ENCODE measurements at places on chromosomes 11 and 22.

DNA sequence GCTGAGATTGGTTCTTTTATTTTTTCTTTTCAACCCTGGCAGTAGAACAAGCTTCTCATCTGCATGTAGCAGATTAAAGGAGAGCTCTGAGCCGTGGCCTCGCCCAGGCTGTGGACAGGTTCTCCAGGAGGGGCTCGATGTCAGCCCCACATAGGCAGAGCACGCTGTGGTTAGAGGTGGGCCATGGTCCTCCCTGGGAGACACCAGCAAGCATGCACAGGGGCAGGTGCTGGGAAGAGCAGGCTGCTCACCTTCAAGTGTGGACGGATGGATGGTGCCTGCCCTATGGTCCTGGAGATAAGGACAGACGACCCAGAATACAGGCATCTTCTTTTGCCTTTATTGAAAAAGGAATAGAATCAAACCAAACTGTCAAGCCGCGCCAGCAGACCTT lies 634.8 kb downstream of the BRD1 start:
- DNase-seq: no peak
- no peak overlapping the region for H3K27ac ChIP-seq
- no peaks in the 10 kb centered on the region for H3K4me1 ChIP-seq
- H3K27me3 ChIP-seq: no peaks in the 10 kb centered on the region

DNA sequence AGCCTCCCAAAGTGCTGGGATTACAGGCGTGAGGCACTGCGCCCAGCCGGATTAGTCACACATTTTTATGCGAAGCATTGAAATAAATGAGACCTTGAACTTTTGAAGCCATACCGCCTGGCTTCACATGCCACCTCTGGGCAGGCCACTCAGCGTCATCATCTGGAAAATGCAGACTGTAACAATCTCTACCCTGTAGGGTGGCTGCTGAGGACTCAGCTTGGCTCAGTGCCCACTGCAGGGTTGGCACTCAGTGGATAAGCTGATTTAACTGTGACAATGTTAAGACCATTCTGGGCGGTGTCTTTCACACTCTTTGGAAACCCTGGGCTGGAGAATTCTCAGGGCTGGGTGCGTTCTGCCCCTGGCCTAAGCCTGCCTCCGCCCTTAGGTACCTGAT lies 8.5 kb downstream of the SH3BP1 start:
- no peaks in the 10 kb centered on the region for H3K36me3 ChIP-seq
- H3K27ac ChIP-seq: no peak overlapping the region
- DNase-seq: no peak
- H3K27me3 ChIP-seq: no peaks in the 10 kb centered on the region
- H3K4me3 ChIP-seq: no peak overlapping the region
- peaks cover 2% of the 10 kb centered on the region for H3K4me1 ChIP-seq

- no peak overlapping the region for H3K27ac ChIP-seq
- H3K36me3 ChIP-seq: no peaks in the 10 kb centered on the region
- H3K27me3 ChIP-seq: no peaks in the 10 kb centered on the region
- peaks cover 5% of the 10 kb centered on the region for H3K4me1 ChIP-seq
- DNase-seq: no peak
Observed at GRCh38 chr11:69475866-69476471, 5.5 kb upstream of the LINC01488 start.

- H3K27me3 ChIP-seq: no peaks in the 10 kb centered on the region
- H3K36me3 ChIP-seq: no peaks in the 10 kb centered on the region
- H3K27ac ChIP-seq: peak overlapping the region; percentile 99
- peak overlapping the region; percentile 11 for H3K4me3 ChIP-seq
- DNase-seq: peak; percentile 96
Observed at GRCh38 chr11:114197799-114198500, 98.2 kb upstream of the NNMT start.

DNA sequence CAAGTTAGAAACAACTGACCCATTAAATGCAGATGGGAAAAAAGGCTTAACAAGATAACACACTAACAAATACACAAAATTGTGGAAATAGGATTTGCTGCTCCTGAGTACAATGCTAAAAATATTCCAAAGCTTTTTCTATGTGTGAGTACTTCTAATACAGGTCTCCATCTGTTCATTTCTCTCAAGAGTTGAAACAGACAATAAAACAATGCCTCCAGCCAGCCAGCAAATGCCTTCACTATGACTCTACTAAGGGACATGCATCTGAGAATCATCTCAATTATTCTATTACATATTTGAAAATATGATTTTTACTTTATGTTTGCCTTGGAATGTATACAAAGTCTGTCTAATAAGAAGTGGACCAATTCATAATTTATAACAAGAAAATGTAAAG lies 119.0 kb downstream of the CADM1 start:
- no peak overlapping the region for H3K4me3 ChIP-seq
- DNase-seq: no peak
- no peaks in the 10 kb centered on the region for H3K36me3 ChIP-seq
- no peaks in the 10 kb centered on the region for H3K27me3 ChIP-seq
- no peak overlapping the region for H3K27ac ChIP-seq
- H3K4me1 ChIP-seq: no peaks in the 10 kb centered on the region

GRCh38 chr11:1889224-1889930 lies 2.3 kb downstream of the PRR33 start:
- no peak overlapping the region for H3K4me3 ChIP-seq
- H3K27me3 ChIP-seq: no peaks in the 10 kb centered on the region
- H3K36me3 ChIP-seq: no peaks in the 10 kb centered on the region

DNA sequence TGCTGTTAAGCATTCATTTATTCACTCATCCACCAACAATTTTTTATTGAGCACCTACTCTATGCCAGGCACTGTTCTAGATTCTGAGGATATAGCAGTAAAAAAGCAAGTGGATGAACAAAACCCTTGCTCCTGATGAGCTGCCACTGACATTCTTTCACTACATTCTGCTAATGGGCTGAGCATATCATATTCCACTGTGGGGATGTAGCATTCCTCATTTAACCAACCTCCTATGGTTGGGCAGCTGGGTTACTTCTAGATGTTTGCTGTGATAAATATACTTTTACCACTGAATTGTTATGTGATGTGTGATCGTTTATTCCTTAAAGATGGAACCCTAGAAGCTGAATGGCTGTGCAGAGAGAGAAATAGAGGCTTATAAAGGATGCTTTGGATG lies 176.9 kb downstream of the MN1 start:
- H3K27me3 ChIP-seq: no peaks in the 10 kb centered on the region
- no peak for DNase-seq
- no peak overlapping the region for H3K27ac ChIP-seq
- H3K4me1 ChIP-seq: no peaks in the 10 kb centered on the region
- H3K36me3 ChIP-seq: no peaks in the 10 kb centered on the region
- H3K4me3 ChIP-seq: no peak overlapping the region

Measured in gastrocnemius medialis (tissue), 4 donors.